Stimulated activated CD8-positive, alpha-beta memory T cell treated with anti-CD3 and anti-CD28 coated beads, Interleukin-4, amount 100 ng/mL, for 1 hour (primary cell): ENCODE measurements at places on chromosomes 11 and 22.

DNA sequence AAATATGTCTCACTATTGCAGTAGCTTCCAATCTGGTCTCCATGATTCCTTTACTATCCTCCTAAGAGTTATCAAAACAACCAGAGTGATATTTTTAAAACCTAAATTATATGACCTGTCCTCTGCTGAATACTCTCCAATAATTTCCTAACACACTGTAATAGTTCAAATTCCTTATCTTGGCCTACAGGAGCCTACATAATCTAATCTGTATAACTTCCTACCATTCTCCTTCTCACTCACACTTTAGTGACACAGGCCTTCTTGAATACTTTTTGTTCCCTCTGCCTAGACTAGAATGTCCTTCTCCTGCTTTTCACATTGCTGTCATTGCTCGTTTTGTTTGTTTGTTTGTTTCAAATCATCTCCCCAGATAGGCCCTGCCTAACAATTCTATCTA lies 9.4 kb downstream of the FHIP1B start:
- no peak for DNase-seq

GRCh38 chr11:112961751-112962578 lies 745 bp downstream of the NCAM1 start:
- no peak for DNase-seq

DNA sequence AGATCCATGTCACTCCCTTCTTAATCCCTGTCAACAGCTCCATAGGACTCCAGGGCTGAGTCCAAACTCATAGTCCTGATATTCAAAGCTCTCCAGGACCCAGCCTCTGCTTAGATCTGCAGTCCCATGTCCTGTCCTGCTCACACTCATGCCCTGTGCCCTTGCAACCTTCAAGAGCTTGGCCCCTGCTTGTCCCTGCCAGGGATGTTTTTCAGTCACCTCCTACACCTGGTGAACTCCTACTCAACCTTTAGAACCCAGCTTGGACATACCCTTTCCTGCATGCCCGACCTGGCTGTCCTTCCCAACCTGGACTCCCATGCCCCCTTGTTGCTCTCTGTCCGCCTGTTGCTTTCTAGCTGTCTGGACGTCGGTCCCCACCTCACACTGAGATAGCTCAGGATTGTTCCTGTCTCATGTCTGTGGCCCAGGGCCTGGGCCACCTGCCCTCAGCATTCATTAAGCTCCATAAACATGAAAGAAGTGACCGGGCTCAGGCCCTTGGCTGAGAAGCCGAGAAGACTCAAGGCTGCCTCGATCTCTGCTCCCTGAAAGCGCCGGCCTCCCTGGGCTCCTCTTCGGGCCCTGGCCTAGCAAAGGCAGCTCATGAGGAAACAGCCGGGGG lies 48.8 kb upstream of the RTL6 start:
- no peak for DNase-seq

DNA sequence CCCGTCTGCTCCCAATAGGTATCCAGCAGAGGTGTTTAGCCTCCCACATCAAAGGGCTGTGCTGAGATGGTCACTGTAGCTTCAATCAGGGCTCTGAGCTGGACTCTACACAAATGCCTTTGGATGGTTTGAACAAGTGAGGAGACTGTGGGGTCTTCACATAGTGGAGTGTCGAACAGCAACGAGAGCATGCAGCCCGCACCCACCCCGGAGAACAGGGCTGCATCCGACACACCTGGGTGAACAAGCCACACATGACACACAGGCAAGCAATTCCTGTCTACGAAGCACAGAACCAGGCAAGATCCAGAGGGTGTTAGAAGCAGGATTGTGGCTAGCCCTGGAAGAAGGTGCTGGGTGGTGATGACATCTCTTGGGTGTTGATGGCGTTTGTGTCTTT lies 58.0 kb upstream of the FGF3 start:
- DNase-seq: no peak

DNA sequence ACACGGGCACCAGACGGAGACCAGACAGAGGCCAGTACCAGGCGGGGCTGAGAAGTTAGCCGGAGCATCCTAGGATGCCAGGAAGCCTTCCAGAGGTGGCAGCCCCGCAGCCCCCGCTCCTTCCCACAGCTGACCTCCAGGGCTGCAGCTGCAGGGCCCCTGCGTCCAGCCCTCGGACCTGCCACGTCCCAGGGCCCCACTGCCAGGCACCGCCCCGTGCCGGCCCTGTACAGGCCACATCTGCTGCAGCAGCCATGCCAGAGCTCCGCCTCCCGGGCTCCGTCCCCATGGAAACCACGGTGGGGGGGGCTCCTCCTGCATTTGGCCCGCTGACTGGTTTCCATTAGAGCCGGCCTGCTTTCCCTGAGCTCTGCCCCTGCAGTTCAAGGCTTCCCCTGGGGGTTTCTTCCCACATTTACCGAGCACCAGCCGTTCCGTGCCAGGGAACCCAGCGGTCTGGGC lies 62.5 kb upstream of the PPARA start:
- no peak for DNase-seq

GRCh38 chr22:26667140-26667539 lies 9.8 kb downstream of the MIAT start:
- DNase-seq: no peak

- DNase-seq: no peak
Measured at GRCh38 chr22:46067159-46068111, 82.9 kb upstream of the PPARA start.

DNA sequence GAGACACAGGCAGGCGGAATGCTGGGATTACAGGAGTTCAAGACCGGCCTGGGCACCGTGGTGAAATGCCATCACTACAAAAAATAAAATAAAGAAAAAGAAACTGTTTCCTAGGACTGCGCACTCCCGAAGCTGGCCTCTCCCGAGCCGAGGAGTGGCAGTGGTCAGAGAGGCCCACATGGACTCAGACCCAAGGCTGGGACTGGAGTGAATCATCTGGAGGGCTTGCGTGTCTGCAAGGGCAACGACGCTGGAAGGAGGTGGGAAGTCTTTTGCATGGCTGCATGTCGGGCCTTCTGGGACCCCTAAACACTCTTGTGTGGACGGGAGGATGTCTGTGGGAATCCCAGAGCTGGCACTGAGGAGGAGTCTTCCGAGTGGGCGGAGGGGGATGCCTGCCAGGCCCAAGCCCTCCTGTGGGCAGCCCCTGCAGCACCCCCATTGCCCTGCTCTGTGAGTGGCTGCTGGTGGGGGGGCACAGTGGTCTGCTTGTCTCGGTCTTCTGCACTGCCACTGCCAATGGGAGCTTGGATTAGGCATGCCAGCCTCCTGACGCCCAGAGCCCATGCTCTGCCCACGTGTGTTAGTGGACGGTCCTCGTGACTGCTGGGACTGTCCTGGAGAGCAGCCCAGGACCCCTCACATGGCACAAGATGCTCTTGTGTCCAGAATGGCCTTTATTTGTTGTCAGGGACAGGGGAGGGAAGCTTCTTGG lies 1.8 kb upstream of the AP2A2 start:
- DNase-seq: no peak

- DNase-seq: no peak
Measured at GRCh38 chr11:80280737-80281136, 839.9 kb upstream of the TENM4 start.

DNA sequence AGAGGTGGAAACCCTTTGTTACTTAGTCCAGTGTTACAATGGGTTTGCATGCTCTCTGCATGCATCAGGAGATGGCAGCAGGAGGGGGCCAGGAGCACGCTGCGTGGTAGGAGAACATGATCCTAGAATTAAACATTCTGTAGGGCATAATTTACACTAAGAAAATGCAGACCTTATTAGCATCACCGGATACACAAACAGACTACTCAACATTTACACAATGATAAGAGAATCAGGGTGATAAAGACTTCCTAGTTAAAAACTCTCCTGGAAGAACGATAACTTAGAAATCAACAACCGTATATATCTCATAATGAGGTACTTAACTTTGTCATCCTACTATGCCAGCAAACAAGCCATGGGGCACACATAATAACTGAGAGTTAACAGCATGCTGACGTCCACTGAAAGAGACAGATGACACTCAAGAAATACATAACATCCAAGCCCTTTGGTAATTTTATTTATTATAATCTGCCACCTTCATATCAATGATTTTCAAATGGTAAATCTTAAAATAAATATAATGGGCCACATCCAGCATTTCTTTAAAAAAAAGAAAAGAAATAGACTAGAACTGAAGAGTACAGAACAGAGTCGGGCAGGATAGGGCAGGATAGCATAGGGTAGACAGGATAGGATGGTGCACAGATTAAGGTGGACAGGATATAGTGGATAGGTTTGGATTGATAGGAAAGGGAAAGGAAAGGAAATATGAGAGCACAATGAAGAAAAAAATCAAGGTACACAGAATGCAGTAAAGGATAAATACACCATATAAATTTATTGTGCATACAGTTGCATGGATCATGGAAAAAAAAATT lies 27.5 kb downstream of the CADM1 start:
- no peak for DNase-seq

- DNase-seq: no peak
Measured at GRCh38 chr22:46068593-46069491, 81.5 kb upstream of the PPARA start.

DNA sequence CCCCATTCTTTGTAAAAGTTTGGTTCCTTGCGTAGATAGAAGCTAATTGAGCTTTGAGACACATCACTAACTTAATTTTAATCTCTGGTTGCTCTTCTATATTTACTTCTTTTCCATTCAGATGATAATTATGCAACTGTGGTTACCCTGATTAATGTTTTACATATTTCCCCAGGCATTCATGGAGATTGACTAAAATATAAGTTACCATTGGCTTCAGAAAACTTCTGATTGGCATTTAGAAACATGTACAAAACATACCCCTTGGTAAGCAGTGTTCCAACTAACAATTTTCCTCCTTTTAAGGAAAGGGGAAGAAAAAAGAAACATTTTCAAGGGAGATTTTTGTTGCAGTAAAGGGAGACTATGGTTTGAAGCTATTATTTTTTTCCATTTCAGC lies 43.9 kb downstream of the FAT3 start:
- DNase-seq: no peak

GRCh38 chr11:515131-515530 lies 8.1 kb upstream of the RNH1 start:
- DNase-seq: no peak

GRCh38 chr11:111765320-111765983 lies 737 bp downstream of the PPP2R1B start:
- no peak for DNase-seq

- DNase-seq: no peak
Measured at GRCh38 chr11:328012-328411, 7.4 kb upstream of the IFITM3 start.

- no peak for DNase-seq
Measured at GRCh38 chr22:42684462-42685195, 35.4 kb upstream of the CYB5R3 start.

DNA sequence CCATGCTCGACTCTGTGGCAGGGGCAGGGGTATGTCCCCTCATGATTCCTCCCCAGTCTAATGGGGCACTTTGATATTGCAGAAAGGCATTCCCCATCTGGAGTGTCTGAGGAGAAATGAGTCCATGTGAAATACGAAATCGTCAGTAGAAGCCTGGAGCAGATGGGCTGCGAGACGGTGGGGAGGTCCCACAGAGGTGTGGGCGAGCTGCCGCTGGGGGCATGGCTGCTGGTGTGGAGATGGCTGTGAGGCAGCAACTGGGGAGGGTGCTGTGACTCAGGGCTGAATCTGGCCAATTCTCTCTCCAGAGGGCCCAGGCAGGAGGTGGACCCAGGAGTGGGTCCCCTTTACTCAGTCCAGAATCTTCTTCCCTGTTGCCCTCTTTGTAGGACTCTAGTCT lies 11.2 kb downstream of the KCTD21 start:
- no peak for DNase-seq

- no peak for DNase-seq
Measured at GRCh38 chr11:2452321-2453012, 7.7 kb downstream of the KCNQ1 start.

- DNase-seq: no peak
Measured at GRCh38 chr22:21457023-21457787, 10.0 kb upstream of the TMEM191C start.

GRCh38 chr11:32390712-32391111 lies 44.6 kb downstream of the WT1 start:
- DNase-seq: no peak

GRCh38 chr11:114511538-114511937 lies 48.1 kb downstream of the NXPE1 start:
- no peak for DNase-seq

GRCh38 chr11:1168721-1169161 lies 11.0 kb downstream of the MUC5AC start:
- DNase-seq: no peak

- DNase-seq: no peak
Measured at GRCh38 chr22:19213442-19214077, 35.0 kb upstream of the SLC25A1 start.

GRCh38 chr11:110777775-110778174 lies 65.5 kb upstream of the ARHGAP20 start:
- no peak for DNase-seq

DNA sequence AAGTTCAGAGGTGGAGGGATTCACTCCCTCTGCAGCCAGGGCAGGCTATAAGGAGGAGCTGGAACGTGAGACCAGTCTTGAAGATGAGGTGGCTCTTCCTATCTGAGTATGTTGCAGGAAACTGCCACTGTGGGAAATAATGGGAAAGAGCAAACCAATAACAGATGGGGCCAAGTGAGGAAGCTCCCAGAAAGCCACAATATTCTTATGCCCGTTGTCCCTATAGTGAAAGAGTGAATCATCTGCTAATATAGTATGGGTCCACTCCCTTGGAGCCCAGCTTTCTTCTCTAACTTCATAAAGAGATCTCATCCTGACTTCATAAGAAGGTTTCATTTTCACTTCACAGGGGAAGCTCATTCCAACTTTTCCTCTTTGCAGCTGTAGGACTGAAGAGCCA lies 206.4 kb downstream of the BLID start:
- DNase-seq: no peak

GRCh38 chr11:94800414-94800813 lies 32.3 kb downstream of the AMOTL1 start:
- DNase-seq: no peak

DNA sequence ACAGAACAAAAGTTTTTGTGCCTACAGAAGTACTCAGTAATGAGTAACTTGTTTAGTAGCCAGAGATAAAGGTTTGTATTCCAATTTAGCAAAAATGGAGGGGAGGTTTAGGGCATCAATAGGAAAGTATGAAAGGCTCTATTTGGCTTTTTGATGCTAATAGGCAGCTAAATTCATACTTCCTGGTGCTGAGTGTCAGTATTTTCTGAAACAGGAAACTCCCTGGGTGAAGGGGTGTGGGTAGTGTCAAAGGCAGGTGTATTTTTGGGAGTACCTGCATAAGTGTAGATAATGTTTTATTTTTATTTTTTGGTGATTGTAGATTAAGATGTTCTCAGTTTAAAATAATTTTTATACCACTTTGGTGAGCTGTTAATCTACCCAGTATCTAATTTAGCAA lies 29.3 kb upstream of the MMP7 start:
- no peak for DNase-seq

DNA sequence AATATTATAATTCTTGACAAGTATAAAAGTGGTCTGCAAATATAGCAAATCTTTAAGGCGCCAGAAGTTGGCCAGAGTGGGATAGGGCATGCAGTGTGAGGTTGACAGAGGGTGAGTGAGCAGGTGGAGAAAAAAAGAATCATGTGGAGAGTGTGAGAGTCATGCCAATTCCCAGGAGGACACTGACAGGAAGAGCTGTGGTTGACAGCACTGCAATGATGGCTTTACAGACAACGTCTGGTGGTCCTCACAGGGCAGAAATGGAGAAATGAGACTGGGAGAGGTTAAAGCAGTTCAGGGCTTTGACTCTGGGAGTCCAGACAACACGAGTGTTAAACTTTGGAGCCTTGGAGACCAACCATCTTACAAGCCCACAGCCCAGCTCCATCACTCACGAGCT lies 34.9 kb downstream of the SERPIND1 start:
- no peak for DNase-seq
